Stimulated activated CD8-positive, alpha-beta memory T cell treated with anti-CD3 and anti-CD28 coated beads, Interleukin-7, amount 100 ng/mL, for 24 hours (primary cell): ENCODE measurements at places on chromosomes 12 and 14.

GRCh38 chr14:58547649-58548048 is 90.1 kb upstream of the DACT1 start:
- DNase-seq, result no peak

- no peak for DNase-seq
These were observed 7.5 kb downstream of the REC8 start for GRCh38 chr14:24179294-24179960.

GRCh38 chr12:30845676-30846075 is 80.9 kb upstream of the TSPAN11 start:
- no peak for DNase-seq

DNA sequence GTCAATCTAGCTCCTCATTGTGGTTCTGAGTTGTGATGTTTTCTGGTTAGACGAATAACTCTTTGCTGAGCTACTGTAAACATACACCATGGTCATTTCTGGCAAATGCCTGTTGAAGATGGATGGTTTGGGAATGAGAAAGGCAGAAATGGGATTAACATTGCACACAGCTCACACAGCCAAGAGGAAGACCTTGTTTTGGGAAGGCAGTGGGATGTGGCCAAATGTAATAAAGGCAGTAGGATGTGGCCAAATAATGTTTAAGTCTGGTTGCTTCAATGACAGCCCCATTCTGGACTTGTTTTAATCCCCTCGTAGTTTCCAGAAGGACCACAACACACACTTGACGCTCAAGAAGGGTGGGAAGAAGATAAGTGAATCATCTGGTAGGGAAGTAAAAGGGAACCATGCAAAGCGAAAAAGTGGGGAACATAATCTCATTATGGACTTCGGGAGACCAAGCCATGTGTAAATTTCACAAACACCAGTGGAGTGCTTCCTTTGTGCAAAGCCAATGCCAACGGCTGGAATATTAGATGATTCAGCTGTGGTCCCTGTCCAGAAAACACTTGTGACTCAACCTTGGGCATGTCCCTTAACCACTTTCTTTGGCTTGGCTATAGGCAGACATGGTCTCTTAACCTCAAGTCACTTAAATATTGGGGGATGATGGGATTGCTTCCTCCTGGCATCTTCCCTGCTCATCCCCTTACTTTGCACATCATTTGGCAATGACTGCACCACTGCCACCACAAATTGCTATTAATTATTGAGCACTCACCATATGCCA is 284.4 kb upstream of the CRY1 start:
- no peak for DNase-seq

GRCh38 chr14:69328317-69328716 is 68.4 kb downstream of the GALNT16 start:
- DNase-seq, result no peak

- DNase-seq, result no peak
These were observed 6.7 kb upstream of the ARID4A start for GRCh38 chr14:58291646-58292045.

DNA sequence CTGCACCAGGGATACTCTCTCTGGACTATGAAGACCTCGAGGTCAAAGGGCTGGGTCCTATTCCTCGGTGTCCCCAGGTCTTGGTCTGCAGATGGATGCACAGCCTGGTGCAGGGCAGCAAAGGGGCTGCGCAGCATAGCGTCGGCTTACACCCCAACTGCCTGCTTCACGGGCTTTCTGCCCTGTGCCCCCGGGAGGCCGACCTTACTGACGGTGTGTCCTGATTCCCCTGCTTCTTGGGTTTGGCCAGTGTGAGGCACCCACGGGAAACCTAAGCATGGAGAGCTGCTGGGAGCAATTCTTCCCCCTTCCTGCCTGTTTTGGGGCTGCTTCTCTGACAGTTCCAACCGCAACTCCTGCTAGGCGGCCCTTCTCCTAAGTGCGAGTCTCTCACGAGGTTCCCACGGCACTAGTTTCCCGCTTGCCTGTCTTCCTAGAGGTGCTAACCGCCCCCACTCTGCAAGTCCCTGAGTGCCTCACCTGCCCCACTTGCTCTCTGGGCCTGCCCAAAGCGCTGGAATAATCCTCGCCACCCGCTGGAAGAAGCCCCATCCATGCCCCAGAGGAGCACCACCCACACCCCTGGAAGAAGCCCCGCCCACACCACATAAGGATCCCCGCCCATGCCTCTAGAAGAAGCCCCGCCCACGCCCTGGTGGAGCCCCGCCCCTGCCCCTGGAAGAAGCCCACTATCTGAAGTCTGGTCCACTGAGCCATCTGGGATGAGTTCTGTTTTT is 54.0 kb downstream of the PRIMA1 start:
- no peak for DNase-seq

DNA sequence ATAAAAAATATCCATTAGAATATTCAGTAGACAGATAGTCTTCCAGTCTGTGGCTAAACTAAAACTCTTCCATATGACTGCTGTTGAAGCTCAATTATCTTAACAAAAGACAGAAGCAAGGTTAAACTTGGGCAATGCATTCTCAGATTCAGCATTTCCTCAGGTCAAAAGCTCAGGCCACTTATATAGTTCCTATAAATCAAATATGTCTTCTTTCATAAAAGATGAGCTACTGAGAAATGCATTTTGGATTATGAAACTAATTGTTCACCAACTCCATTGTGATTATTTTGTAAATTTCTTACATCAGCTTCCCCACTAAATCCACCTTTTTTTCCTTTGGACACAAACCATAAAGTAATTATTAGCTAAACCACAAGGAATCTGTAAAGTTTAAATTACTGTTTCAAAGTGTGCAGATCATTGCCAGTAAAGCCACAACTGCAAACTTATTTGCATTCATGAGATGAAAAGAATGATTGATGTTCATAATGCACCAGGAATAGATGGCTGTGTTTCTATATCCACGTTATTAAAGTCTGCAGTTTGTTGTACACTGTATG is 224.4 kb downstream of the FBXL14 start:
- no peak for DNase-seq

- DNase-seq, result no peak
These were observed 13.8 kb downstream of the NFKBIA start for GRCh38 chr14:35390577-35391387.

GRCh38 chr14:22769369-22769768 is 2.9 kb downstream of the OXA1L start:
- no peak for DNase-seq
